NCI-H460 (cell line): ENCODE measurements at places on chromosomes 3 and 15.

GRCh38 chr15:49747340-49747739 lies 126.5 kb downstream of the DTWD1 start:
- no peak for DNase-seq

- DNase-seq = no peak
Observed at GRCh38 chr3:31288224-31288623, 244.5 kb upstream of the STT3B start.

- DNase-seq = no peak
Observed at GRCh38 chr15:57553526-57553925, 38.2 kb upstream of the MYZAP start.

DNA sequence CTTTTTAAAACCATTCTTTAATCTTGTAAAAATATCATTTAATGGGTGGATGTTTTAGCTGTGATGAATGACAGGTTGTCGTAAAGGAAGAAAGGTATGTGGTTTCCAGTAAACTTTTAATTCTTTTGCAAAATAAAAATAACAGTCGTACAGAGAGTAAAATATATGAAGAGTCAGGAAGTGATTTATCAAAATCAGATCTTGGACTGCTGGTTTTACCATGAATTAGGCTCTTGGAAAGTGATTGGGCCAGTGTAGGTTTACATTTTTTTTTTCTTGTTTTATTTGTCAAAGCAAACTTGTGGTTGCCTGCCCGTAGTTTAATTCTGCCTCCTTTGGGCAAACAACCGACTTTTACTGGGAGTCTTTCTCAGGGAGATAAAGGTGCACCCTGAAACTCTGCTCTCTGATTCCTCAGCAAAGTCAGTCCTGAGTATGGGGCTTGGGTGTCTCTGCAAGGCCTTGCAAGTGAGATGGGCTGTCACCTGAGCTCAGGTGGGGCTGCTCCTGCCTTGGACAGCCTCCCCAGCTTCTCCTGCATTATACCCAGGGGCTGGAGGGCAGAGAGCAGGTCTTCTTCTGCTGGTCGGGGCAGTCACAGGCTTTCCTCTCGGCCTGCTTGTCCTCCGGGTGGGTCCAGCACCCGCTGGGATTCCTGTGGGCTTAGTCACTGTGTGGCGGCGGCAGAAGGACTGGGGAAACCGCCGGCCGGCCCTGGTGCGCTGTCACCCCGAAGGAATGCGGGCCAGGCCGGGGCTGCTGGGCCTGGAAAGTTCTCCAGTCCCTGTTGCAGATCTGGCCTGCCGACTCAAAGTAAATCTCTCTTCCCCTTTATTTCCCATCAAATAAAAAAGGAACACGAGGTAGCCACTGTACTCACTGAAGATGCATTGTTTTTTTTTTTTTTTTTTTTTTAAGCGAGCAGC lies 79.0 kb downstream of the IGF1R start:
- peak; percentile 80 for DNase-seq

- DNase-seq = no peak
Observed at GRCh38 chr15:47742742-47743141, 25.4 kb downstream of the SEMA6D start.

DNA sequence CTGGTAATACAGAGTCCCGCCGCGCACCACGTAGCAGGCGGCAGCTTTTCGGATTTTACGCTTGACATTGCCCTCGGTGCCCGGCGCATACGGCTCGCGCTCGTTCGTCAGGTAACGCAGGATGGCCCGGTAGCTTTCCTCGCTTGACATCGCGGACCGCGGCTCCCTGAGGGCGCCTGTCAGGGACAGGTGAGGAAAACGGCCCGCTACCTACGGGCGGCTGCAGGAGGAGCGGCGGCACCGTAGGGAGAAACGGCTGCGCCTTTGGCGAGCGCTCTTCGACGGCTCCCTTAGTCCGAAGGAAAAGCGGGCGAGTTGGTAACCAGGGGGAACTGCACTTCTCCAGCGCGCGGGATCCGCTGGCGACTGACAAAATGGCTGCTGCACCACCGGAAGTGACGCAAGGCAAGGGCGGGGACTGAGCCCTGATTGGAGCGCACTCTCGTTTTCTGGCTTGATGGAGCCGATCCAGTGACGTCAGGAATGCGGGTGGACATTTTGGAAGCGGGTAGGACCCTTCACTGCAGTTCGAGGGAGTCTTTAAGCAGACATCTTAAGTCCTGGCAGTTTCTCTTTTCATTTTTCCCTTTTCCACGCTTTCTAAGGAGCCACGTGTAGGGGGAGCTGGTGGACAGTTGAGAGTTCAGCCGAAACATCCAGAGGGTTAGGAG lies at the start of gene ZBTB11:
TSS of gene ZBTB11 (minus strand) at position 368 of the 671 bp plus-strand sequence. CDS start at position 150, 218 bp downstream.
- DNase-seq = peak; percentile 99

GRCh38 chr3:169363318-169364265 lies 299.9 kb downstream of the MECOM start:
- DNase-seq = no peak

DNA sequence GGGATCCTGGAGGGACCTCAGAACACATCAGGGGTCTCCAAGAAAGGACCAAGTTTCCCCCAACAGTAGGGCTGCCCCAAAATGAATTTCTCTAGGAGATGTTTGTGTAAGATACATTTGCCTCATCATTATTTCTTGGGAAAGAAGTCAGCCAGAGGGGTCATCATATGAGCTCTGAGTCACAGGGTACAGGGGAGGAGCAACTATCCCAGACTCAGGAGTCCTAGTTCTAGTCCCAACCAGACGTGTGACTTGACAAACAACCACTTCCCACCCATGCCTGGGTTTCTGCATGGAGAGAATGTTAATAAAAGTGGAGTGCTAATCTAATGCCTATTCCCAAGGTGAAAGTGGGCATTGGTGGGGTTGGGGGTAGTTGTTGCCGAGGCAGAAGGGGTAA lies 144.1 kb downstream of the ALDH1A2 start:
- no peak for DNase-seq

DNA sequence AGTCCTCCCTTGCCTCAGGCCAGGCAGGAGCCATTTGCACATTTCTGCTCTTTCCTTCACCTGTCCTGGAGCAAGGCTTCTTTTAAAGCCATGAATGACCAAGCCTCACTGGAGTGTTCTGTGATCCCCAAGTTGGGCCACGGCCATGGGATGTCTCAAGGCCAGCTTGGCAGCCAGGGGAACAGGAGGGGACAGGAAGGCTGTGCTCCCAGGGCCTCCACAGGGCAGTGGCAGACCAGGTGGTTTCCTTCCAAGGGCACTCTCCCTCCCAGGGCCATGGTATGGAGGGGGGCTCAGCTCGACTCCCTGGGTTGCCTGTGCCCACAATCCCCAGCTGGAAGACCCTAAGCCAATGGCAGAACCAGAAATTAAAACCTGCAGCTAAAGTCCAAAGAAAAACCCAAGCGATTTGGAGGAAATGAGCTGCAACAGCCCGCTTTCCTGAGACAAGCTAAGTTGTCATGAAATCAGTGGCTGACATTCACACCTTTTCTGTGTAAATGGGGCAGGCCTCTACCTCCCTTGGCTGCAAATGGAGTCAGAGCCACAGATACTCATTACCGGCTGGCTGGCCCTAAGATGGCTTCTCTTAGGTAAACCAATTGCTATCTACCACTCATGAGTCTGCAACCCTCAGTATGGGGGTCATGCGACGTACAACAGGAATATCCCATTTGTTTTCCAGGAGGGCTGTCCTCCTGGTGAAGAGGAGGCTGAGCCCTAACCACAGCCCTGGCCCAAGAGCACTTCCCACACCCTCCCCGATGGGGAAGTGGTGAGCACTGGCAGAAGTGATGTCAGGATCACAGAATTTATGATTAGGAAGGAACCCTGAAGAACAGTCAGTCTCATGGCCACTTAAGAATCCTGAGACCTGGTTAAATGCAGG lies 83.3 kb downstream of the SNRK start:
- DNase-seq = no peak

GRCh38 chr3:39387411-39387975 lies 4.3 kb downstream of the SLC25A38 start:
- no peak for DNase-seq

GRCh38 chr3:110767838-110768237 lies 303.8 kb upstream of the NECTIN3 start:
- no peak for DNase-seq

DNA sequence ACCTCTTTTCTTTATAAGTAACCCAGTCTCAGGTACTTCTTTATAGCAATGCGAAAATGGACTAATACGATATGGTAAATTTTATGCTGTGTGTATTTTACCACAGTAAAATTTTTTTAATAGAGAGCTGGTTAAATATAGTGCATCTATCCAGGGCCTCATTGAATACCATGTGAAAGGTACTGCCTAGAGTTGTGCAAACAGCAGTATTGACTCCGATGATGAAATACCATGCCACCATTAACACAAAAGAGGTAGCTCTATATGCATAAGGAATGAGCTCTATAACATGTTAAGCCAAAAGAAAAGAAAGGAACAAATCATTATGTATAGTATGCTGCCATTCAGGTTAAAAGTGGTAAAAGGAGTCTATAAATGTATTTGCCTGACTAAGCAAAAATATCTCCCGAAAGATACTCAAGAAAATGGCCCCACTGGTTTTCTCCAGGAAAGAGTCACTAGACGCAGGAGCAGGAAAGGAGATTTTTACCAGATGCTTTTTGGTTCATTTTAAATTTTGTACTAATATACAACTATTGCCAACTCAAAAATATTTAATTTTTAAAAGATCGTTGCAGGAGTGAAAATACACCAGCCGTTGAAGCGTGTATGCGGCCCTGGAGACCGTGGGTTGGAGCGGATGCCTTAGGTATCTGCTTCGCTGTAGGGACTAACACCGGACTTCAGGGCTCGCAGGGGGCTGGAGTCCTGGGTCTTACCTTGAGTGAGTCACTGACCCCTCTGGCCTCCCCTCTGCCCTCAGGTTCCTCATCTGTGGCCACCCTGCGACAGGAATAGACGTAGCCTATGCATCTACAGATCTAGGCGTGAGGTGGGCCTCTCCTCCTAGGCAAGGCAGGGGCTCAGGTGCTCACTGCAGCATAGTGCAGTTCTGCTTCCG lies 120.1 kb downstream of the CHSY1 start:
- DNase-seq = no peak

GRCh38 chr3:177338697-177339219 lies 141.5 kb upstream of the TBL1XR1 start:
- no peak for DNase-seq

GRCh38 chr3:38644662-38645053 lies 4.8 kb downstream of the SCN5A start:
- no peak for DNase-seq
